ENCODE measurements at places on chromosomes 5 and 9.

DNA sequence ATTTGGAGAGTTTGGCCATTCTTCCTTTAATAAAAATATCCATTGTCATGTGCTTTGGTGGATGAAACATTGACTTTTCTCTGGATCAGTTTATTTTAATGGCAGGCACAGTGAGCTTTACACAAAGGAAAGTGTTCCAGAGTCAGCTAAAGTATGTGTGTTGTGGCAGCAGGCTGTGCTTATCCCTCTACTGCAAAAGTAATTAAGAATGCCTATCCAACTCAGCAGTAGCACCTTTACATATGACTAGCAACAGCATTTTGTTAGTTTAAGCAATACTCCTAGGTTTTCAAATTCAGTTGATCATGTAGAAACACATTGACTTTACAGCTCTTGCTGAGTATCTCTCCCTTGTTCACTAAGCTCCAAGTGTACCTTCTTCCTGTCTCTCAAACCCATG, 730.5 kb upstream of the RGMB start:
- no peak for DNase-seq

GRCh38 chr9:3650994-3651622, 125.3 kb upstream of the RFX3 start:
- DNase-seq: no peak

GRCh38 chr5:149445739-149446369, 66.8 kb upstream of the IL17B start:
- DNase-seq: peak; percentile 95

- DNase-seq: no peak
These were observed 57.4 kb upstream of the SLC25A51 start for GRCh38 chr9:37961351-37961750.

- DNase-seq: no peak
These were observed 3.2 kb downstream of the TERT start for GRCh38 chr5:1291611-1292080.

GRCh38 chr5:5134107-5134506, 6.0 kb upstream of the ADAMTS16 start:
- DNase-seq: no peak

GRCh38 chr5:150264667-150265603, 24.6 kb downstream of the CAMK2A start:
- no peak for DNase-seq

- peak; percentile 82 for DNase-seq
These were observed 4.0 kb upstream of the TRAF2 start for GRCh38 chr9:136882109-136882946.

DNA sequence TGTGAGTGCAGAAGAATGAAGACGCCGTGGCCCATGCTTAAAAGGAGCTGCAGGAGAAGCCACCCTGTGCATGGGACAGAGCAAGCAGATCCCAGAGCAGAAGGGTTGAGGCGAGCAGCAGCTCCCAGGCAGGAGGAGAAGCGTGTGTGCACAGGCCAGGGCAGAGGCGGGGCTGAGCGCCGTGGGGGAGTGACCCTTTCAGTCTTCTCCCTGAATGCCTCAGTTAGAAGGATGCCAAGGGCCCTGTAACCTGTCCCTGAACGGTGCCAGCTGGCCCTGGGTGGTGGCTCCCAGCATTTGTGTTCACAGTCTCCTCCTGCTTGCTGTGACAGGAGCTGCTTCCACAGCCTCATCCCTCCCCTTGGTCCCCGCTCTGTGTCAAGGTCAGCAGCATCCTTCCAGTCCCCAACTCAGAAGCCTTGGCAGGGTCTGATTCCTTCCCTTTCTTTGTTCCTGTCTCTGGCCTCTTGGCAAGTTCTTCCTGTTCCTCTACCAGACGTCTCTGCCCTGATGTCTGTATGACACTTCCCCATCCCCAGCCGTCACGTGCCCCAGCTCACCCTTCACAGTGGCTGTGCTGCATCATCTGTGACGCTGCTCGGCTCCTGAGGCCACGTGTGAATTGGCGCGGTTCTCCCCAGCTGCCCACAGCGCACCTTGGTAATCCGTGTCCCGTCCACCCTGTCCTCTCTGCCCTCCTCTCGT, 5.2 kb downstream of the EXOC3 start:
- no peak for DNase-seq

- DNase-seq: no peak
These were observed 396.1 kb downstream of the GADD45G start for GRCh38 chr9:90000925-90001324.

GRCh38 chr5:77210091-77210963, at the start of gene PDE8B:
Gene PDE8B (plus strand): TSS chr5:77210680. CDS start chr5:77210926, 246 bp downstream.
- no peak for DNase-seq

GRCh38 chr9:127548352-127548881, 63.7 kb upstream of the STXBP1 start:
- DNase-seq: no peak

GRCh38 chr5:135592312-135593045, 13.7 kb upstream of the CXCL14 start:
- DNase-seq: no peak

DNA sequence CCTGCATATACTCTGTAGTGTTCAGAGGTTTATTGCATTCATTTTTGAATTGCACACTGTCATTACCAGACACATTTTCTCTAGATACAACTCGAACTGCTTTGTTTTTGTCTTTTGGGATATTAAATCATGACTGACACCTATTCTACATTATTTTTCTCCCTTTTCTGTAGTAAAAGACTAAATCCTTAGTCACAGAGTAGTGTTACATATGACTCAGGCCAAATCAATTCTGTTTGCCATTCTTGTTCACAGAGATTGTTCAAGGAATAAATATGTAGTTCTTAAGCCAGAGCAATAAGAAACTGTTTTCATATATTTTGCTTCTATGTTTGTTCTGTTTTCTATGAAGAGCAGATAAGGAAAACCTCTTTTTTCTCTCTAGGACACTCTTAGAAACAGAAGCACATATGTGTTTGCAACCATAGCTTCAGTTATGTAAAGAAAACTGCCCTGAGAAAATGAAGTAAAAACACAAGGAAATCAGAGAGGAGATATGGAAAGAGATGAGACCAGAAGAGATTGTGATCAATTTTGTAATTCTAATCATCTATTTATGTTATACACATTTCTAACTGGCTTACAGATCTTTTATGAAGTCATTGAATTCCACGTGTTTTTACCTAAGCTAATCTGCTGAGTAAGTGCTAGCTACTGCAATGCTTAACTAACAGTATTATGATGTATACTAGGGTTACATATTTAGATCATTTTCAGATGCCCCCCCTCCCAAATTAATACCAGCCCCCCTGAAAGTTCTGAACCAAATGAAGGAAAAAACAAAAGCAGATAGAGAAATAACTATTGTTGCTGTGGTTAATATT, 1995.6 kb upstream of the CDH6 start:
- peak; percentile 7 for DNase-seq

GRCh38 chr9:132894346-132894745, 15.6 kb downstream of the SPACA9 start:
- no peak for DNase-seq

DNA sequence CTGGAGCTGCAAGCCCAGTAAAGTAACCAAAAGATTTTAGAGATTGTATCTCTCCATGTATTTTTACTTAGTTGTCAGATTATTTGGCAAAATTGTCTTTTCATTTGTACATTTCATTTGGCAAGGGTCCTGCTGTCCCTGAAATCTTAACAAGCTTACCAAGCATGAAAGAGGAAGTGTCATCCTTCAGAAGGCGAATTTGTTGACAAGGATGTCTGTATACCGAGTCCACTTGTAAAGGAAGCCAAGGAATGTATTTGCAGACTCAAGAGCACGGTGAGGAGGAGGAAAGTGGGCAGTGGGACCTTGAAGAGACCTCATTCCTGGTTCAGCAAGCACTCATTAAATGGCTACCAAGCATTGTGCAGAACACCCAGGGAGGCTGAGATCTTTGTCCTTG, 7.5 kb upstream of the OTULINL start:
- DNase-seq: no peak

DNA sequence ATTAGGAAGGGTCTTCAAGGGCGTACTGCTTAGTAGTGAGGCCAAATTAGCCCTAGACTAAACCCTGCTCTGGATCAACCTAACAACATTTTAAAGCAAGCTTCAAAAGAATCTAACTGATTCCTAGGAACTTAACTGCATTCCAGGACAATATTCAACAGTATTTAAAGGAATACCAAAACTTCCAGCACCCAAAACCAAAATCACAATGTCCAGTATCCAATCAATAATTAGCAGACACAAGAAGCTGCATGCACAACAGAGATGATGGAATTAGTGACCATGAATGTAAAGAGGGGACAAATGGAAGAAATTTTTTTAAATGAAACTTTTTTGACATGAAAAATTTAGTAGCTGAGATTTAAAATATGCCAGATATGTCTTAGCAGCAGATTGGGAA, 53.9 kb downstream of the CETN3 start:
- no peak for DNase-seq

DNA sequence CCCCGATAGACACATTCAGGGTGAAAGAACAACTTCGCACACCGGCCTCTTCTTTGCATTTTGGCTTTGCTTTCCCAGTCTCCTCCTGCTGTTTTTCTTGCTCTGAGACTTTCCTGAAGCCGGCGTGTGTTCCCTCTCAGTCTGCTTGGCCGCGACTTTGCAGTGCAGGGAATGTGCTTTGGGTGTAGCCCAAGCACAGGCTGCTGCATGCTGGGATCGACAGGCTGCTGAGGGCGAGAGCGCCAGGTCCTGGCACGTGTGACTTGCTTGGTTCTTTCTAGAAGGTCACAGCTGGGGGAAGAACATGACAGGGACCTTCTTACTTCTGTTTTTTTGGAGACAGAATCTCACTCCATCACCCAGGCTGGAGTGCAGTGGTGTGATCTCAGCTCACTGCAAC, 40.6 kb downstream of the TENT4A start:
- no peak for DNase-seq

DNA sequence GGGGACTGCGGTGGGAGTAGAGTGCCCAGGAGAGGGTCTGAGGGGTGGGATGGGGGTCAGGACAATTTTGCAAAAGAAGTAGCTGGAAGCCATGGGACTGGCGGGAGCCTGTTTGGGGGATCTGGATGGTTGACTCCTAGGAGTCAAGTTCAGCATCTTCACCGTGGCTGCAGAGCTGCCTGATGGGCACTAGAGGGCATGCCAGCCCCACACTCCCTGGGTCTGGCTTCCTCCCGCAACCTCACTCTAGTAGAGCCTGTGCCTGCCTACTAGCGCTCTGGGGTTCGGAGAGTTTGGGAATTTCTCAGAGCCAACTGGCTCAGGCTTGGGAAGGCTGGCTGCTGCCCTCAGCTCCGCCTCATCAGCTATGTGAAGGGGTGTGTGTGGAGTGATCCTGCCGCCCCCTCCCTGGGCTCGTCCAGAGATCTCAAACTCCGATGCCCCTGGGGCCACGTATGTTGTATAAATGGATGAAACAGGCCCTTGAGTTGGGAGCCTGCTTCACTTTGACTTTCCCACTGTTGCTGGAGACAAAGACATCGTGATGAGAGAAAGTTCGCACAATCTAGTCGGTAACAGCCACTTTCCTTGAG, 10.8 kb downstream of the TSPAN17 start:
- peak; percentile 80 for DNase-seq

- no peak for DNase-seq
These were observed 363.4 kb upstream of the ZNF608 start for GRCh38 chr5:125109816-125110215.

GRCh38 chr9:101383361-101383760, 1.4 kb downstream of the BAAT start:
- DNase-seq: no peak

GRCh38 chr5:131589510-131590348, 45.3 kb downstream of the RAPGEF6 start:
- peak; percentile 78 for DNase-seq

GRCh38 chr9:98795295-98795955, 930 bp downstream of the ANKS6 start:
- DNase-seq: no peak

GRCh38 chr5:124438026-124438902, 308.2 kb downstream of the ZNF608 start:
- DNase-seq: no peak

- DNase-seq: no peak
These were observed 12.7 kb upstream of the TGFBI start for GRCh38 chr5:136015966-136016650.

GRCh38 chr5:14627270-14627669, 37.2 kb upstream of the OTULIN start:
- DNase-seq: no peak

DNA sequence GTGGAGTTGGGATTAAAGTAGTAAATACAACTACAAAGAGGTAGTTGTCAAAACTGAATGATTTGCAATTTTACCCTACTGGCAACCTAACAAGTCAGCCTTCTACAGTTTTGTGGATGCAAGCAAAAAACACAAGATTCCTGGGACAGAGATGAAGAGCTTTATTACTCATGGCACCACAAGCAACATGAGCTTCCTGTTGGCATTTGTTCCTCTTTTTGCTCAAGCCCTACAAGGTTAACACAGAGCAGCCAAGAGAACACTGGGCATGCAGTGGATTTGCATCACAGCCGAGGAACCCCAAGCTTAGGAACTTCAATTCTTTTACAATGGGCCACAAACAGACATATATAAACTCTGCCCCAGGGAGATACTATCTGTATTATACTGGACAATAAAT, 28.8 kb upstream of the DMAC1 start:
- DNase-seq: no peak

DNA sequence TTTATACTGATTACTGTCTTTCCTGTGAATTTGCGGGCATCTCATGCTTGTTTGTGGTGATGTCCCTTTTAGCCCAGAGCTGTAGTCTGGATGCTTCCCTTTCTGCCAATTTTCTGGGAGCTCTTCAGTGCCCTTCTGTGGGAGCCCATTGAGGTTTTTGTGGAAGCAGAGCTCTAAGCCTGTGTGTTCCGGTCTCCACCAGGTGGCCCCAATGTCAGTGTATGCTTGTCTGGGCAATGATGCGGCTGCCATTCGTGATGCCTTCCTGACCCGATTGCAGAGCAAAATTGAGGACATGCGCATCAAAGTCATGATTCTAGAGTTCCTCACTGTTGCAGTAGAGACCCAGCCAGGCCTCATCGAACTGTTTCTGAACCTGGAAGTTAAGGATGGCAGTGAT, 35.1 kb downstream of the SH3GLB2 start:
- DNase-seq: peak; percentile 43

- DNase-seq: no peak
These were observed 24.5 kb downstream of the ELAVL2 start for GRCh38 chr9:23801523-23801922.

DNA sequence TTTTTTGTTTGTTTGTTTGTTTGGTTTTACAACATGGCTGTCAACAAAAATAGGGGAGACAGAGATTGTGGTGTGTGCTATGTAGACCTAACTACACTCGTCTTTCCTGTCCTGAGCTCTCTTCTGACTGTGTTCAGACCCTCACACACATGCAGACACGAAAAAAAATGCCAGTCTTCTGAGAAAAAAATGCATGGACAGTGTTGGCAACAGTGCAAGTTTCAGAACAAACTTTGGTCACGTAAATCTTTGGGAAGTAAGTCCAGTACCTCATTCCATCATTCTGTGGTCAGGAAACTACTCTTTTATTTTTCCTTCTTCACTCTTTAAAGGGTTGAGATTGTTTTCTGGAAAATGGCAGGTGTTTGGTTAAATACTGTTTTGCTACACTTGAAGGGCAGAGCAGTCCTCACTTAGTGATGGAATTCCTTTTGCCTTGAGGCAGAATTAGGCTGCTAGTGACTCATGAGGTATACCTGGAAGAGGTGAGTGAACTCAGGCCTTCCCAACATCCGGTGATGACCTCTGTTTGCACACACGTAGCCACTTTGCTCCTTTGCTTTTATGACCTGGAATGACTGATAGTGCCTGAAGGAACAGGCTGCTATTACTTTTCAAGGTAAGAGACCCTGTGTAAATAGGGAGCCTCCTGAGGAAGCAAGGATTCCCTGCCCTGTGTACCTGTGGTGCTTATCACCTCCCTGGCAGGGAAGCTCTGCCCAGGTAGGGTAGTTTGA, 81.6 kb upstream of the TNFAIP8 start:
- no peak for DNase-seq

Data from choroid plexus epithelial cell (primary cell).